NCI-H1930 (cell line): ENCODE measurements at places on chromosomes 7 and 10.

- no peak for DNase-seq
Observed at GRCh38 chr7:40303996-40304395, 169.2 kb downstream of the SUGCT start.

DNA sequence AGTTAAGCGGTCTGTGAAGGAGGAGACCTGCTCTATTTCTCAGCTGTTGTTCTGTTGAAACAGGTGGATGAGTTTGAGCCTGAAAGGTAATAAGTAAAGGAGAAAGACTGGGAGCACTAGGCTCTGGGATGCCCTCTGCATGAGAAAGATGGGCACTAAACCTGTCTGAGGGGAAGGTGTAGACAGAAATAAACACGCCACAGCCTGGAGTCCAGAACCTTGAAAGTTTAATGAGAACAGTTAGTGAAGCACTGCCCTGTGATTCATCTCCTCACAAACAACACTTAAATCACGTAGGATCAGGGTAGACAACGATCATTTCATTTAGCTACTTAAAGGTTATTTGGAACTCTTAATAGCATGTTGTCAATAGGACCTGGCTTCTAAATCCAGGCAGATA, 193.1 kb downstream of the PHTF2 start:
- DNase-seq, result no peak

GRCh38 chr7:74575083-74575784, 82.3 kb upstream of the GTF2I start:
- no peak for DNase-seq

- DNase-seq, result no peak
Observed at GRCh38 chr7:45598886-45599520, 24.8 kb downstream of the ADCY1 start.

DNA sequence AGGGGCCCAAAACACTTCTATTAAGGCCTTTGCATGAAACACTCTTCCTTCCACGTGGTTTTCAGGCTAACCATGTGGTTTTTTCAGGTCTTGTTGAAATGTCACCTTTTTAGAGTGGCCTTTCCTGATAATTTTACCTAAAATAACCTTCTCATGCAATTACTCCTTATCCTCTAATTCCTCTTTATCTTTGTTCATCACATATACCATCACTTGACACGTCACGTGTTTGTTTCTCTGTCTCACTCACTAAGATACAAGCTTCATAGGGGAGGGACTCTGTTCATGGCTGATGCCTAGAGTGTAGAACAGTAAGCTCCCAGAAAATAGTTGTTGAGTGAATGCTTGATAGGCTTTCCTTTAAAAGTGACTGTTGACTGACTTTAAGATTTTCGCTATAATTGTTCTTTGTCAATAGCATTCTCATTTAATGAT, 63.7 kb downstream of the ST7 start:
- no peak for DNase-seq

DNA sequence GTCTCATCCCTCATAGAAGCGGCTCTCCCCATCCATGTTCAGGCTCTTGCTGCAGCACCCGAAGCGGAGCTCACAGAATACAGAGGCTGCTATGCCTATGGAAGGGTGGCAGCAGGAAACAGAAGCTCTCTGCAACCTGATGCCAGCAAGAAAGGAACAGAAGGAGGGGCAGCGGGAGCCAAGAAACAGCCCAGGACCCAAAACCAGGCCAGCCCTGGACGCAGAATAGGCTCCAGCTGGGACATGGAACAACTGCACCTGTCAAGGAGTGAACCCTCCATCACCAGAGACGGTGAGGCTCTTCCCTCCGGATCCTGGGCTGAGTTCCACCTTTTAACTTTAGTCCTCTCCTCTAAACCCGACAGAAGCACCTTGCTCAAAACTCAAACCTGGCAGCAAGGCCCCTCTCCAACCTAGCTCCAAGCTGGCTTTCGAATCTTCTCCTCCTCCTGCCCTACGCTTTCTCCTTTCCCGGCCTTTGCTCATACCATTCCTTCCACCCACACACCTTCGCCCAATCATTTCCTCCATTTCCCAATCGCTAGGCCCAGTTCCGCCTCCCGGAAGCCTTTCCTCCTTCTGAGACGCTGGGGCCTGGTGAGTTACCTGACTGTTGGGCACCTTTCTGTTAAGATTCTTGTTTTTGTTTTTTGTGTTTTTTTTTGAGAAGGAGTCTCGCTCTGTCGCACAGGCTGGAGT, 122.8 kb upstream of the ZNF92 start:
- no peak for DNase-seq
